ENCODE measurements at places on chromosomes 7 and 10.

GRCh38 chr10:86176850-86177536 is 189.6 kb downstream of the GRID1 start:
- no peak for DNase-seq

GRCh38 chr7:73847941-73848723 is 5.8 kb upstream of the METTL27 start:
- DNase-seq = no peak

DNA sequence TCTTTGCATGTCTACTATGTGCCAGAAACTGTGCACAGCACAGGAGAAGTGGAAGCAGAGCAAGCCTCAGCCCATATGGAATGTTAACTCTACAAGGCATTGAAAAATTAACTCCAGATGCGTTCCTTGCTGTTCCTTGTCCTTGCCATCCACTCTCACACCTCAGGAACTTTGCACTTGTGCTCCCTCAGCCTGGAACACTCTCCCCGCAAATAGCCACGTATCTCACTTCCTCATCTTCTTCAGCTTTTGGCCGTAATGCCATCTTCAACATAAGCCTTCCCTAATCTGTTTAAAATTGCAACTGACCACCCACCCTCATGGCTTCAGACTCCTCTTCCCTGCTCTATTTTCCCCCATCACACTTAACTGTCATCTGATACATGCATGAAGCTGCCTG is 83.2 kb upstream of the CAPZA2 start:
- no peak for DNase-seq

DNA sequence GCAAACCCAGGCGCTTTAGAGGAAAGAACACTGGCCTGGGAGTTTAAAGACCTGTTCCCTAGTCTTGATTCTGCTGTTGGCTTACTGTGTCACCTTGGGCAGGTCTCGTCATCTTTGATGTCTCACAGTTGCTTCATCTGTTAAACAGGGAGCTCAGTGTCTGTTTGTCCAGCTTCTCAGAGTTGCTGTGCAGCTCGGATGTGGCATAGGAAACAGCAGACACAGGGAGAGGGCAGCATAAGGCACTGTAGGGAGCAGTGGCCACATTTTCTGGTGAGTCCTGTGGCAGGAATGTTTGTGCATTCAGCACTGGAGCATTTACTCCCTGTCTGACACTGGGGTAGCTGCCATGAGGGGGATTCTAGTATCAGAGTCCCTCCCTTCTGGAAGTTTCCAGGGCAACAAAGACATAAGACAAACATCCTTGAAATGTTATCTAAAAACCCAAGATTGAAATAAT is 2.0 kb downstream of the REPIN1 start:
- DNase-seq = peak; percentile 44

Measured in GM03348 (cell line).